ENCODE measurements at places on chromosomes 1 and 21.

DNA sequence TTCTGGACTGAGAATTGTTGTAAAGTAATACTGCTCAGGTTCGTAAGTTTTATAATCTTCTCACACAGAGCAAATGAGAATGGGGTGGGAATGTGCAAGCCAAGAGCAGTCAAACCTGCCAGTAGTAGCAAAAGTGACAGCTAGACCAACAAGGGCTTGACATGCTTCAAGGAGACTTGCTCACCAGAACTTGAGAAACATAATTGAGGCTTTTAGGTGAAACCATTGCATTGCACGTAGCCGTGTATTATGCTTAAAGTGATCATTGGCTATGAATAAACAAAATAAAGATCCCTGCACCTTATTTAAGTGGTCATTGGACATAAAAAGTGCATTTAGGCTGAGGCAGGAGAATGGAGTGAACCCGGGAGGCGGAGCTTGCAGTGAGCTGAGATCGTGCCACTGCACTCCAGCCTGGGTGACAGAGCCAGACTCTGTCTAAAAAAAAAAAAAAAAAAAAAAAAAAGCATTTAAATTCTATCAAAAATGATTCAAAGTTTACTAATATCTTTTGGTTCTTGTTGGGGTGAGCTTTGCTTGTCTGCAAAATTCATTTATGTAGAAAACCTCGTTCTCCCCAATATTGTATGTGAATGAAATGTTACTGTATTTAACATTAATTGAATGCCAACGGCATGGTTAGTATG, 11.8 kb upstream of the CCT8 start:
- no peak for DNase-seq

DNA sequence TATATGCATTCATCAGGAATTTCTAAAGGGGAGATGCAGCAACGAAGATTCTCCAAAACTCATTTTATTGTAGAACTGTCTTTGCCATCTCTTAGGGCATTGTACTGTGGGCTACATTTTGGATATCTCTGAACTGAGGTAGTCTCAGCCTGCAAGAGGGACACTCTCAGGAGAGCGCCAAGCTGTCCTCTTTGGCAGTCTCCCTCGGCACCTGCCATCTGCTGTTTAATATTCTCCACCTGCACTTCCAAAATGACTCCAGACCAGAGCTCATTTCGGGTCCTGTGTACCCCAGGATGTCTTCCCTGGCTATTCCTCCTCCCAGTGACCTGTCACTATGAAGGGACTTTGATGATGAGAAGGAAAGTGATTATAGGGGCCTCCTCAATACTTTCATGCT, 356.3 kb upstream of the C1orf174 start:
- no peak for DNase-seq

GRCh38 chr21:24096651-24097050, 1510.6 kb downstream of the MRPL39 start:
- no peak for DNase-seq

DNA sequence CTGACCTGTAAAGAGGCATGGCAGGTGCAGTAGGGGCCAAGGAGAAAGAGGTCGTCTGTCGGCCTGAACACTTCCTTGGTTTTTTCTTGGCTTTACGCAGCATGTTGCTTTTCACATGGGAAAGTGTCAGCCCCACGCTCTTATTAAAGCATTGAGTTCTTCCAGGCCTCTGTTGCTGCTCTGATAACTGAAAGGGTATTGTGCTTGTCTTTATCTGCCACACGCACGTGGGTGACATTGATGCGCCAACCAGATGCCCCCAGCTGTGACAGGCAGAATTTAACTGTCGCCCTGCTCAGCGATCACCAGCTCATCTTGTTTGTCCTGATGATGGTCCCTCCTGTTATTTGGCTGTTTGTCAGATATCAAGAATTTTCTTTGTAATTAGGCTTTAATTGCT, 76.5 kb downstream of the GALNT2 start:
- DNase-seq: no peak

GRCh38 chr1:17404034-17404684, 32.2 kb downstream of the PADI6 start:
- DNase-seq: no peak

DNA sequence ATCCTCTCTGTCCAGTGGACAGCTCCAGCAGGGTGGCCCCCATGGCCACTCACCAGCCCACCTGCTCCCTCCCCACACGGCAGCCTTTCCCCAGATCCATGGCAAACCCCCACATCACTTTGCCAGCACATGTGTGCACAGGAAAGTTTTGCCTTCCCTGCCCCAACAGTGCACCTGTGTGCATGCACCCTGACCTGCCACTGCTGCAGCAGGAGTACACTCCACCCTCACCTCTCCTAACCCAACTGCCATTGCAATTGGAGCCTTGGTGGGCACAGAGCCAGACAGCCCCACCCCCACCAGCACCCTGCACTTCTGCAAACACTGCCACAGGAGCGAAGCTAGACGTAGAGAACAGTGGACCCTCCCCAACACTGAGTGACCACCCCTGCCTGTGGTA, 308.9 kb downstream of the CEP170 start:
- no peak for DNase-seq

DNA sequence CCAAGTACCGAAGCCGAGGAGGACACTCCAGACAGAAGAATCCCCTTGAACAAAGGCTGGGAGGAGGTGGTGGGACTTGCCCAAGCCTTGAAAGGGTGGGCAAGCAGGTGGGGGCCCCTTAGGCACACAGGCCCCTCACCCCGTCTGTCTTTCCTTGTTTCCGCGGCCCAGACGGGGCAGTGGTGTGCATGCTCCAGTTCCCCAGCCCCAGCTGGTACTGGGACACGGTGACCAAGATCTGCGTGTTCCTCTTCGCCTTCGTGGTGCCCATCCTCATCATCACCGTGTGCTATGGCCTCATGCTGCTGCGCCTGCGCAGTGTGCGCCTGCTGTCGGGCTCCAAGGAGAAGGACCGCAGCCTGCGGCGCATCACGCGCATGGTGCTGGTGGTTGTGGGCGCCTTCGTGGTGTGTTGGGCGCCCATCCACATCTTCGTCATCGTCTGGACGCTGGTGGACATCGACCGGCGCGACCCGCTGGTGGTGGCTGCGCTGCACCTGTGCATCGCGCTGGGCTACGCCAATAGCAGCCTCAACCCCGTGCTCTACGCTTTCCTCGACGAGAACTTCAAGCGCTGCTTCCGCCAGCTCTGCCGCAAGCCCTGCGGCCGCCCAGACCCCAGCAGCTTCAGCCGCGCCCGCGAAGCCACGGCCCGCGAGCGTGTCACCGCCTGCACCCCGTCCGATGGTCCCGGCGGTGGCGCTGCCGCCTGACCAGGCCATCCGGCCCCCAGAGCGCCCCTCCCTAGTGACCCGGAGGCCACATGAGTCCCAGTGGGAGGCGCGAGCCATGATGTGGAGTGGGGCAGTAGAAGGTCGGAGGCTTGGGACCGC, 50.8 kb downstream of the OPRD1 start:
- DNase-seq: no peak

- DNase-seq: no peak
These were observed 336.4 kb downstream of the CAMTA1 start for GRCh38 chr1:7121622-7121988.

DNA sequence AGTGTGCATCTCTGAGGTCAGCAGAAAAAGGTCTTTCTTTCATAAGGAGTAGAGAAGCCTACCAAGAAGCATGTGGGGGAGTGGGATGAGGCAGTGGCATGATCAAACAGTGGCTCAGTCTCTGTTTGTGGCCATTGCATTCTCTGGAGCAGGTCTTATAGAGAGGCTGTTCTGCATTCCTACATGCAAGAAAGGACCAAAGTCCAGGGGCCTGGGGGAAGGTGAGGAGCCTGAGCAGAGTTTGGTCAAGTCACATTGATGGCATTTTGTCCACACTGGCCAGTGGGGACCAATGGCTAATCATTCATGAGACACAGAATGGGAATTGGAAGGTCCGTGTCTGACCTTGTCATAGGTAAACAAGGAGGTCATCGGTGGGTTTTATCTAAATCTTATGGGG, 25.4 kb downstream of the MAP10 start:
- DNase-seq: no peak

Measured in NCI-H187 treated with DMSO at 0.1 percent for 48 hours (cell line).